Stimulated activated CD8-positive, alpha-beta memory T cell treated with anti-CD3 and anti-CD28 coated beads, Interleukin-15, amount 100 ng/mL, for 48 hours (primary cell): ENCODE measurements at places on chromosomes 7 and 10.

GRCh38 chr7:135704074-135704473, 23.9 kb downstream of the SLC13A4 start:
- DNase-seq, result no peak

DNA sequence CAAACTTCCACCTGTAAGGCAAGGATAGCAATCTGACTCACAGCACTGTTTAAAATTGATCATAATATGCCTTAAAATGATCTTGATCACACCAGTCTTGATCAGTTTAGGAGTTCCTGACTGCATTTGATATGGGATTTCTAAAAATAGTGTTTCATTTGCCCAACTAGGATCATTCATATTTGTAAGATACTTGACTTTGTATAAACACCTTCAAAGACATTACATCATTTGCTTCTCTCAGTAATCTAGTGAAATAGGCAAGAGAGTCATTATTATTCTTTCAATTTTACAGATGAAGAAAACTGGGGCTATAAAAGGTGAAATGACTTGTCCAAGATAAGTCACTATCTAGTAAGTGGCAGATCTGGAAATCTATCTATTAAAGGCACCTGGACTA, 521.1 kb downstream of the GATA3 start:
- no peak for DNase-seq

DNA sequence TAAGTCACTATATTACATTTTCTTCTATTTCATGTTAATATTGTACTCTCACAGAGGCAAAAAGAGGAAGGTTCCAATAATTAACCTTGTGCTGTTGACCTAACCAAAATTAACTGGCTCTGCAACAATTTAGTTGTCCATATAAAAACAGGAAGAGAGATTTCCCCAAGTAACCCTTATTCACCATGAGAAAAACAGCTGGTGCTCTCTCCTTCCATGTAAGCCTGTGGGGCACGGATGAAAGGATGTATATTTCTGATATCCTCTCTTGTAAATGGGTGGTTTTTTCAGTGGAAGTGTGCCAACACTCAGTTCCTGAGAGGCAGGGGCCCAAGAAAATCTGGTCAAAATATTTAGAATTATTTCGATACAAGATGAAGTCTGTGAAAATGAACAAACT, 358.1 kb downstream of the CRPPA start:
- no peak for DNase-seq

GRCh38 chr10:131180740-131181415, 130.6 kb downstream of the TCERG1L start:
- no peak for DNase-seq

DNA sequence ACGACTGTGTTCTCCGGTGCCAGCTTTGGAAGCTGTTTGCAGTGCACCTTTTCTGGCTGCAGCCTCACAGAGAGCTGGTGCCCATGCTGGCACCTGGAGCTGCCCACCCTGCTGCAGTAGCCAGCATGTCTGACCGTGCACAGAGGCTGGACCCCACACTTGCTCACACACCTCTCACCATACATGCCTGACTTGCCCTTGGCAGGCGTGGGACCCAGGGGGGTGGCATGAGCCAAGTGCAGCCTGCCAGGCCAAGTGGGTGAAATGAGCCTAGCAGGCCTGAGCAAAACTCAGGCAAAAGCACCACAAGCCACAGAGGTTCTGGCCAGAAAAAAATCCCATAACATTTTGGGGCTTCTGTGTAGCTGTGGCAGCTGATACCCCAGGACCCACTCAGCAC, 258.8 kb downstream of the XPNPEP1 start:
- DNase-seq, result no peak
